ENCODE measurements at places on chromosomes 12 and 14.

GRCh38 chr14:81784084-81784483 is 250.4 kb upstream of the SEL1L start:
- DNase-seq = no peak

DNA sequence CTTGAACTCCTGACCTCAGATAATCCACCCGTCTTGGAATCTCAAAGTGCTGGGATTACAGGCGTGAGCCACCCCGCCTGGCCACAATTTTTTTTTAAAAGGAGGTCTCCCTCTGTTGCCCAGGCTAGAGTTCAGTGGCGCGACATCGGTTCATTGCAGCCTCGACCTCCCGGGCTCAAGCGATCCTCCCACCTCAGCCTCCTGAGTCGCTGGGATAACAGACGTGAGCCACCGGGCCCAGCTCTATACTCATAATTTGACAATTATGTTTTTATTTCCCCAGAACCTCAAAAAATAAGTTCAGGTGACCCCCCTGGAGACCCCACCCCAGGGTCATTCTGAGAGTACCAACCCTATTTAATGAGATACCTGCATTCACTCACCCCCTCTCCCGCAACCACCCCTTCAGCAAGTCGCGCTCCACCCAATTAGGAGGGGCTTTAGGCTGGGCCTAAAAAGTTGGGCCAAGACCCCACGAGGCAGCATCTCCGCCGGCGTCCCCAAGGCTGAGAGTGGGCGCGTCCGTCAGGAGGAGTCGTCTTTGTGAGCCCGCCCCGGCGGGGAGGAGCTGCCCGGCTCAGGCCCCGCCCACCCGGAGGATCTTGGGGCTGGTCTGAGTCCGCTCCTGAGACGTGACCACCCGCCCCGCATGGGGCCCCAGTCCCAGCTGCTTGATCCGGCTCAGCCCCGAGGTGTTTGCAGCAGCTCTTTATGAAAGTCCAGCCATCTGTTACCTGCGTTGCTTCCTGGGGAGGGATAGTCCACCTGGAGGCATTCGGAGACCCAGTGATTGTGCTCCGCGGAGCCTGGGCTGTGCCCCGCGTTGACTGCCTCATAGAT is at the start of gene ANKRD33:
Gene ANKRD33 (plus strand): TSS at position 628 of the 840 bp plus-strand sequence. CDS start 84 bp downstream, at position 712.
- DNase-seq = no peak

DNA sequence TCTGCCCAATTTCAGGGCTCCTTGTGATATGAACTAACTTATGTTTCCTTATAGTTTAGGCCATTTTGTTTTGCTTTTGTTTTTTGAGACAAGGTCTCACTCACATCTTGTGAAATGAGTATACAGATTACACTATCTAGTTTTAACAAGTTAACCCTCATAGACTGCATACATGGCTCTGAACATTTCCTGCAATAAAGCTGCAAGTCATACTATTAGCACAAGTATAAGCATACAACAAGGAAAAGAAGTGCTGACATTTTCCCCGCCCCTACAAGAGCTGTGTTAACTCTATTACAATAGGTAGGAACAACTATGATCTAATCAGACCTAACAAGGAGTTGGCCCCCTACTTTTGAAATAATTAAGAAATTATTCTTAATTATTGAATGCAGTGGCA is 35.9 kb downstream of the CCDC177 start:
- no peak for DNase-seq

GRCh38 chr12:42097971-42098370 is 46.7 kb downstream of the GXYLT1 start:
- no peak for DNase-seq

DNA sequence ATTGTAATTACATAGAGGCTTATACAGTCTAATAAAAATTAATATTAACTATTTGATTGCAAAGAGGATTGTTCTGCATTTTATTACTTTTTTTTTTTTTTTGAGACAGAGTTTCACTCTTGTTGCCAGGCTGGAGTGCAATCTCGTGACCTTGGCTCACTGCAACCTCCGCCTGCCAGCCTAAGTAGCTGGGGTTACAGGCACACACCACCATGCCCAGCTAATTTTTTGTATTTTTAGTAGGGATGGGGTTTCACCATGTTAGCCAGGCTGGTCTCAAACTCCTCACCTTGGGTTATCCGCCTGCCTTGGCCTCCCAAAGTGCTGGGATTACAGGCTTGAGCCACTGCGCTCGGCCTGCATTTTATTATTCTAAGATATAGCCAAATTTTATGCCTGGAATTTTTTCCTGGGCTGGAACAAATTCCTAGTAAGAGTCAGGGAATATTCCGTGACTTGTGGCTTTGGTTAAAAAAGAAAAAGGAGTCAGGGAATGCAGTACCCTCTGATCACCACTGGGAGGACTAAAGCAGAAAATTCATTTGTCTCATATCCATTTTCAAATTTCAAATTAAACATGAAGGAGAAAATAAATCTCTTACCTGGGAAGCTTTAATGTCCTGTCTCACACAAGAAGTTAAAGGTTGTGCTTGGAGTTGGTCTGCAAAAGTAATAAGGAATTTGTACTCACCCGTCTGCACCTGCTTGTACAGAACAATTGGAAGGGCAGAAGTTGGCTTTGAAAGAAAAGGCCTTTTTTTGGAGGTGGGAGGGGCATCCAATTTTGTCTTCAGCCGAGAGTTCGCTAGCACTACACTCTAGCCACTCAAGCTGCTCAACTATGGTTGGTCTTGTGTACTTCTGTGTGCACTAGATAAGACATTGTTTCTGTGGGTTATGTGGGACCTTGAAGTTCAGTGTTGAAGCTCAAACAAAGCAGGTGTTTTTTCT is 8.7 kb downstream of the MARK3 start:
- no peak for DNase-seq

- DNase-seq = no peak
Measured at GRCh38 chr12:98893675-98894411, 248.8 kb downstream of the APAF1 start.

DNA sequence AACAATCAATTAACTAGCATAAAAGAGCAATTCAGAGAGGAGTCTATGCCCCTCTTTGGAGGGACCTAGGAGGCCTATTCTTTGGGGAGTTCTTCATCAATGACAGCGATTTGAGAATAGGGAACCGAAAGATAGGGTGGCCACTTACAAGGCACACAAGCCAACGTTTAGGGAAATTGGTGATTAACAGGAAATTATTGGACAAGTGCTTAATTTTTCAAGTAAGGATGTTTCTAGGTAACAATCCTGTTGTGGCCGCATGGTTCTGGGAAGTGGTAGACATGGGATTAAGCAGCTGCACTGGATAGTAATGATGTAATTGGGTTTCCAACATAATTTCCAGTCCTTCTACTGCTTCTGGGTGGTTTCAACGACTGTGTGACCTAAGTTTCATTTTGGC is 83.2 kb downstream of the HMGA2 start:
- no peak for DNase-seq

GRCh38 chr12:115630136-115630535 is 647.4 kb downstream of the MED13L start:
- DNase-seq = no peak

- DNase-seq = no peak
Measured at GRCh38 chr12:19312637-19313036, 126.7 kb upstream of the AEBP2 start.

DNA sequence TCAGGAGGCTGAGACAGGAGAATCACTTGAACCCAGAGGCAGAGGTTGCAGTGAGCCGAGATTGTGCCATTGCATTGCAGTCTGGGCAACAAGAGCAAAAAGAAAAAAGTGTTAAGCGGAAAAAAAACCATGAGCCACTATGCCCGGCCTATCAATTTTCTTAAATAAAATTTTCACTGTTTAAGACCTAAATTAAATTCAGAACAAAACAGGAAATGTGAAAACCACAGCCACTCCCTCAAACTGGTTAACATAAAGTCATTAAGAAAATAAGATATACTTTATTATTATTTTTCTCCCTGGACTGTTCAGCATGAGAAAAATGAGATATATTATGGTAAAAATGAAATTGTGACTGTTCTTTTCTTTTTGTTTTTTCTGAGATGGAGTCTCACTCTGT is 44.6 kb upstream of the GCH1 start:
- no peak for DNase-seq

DNA sequence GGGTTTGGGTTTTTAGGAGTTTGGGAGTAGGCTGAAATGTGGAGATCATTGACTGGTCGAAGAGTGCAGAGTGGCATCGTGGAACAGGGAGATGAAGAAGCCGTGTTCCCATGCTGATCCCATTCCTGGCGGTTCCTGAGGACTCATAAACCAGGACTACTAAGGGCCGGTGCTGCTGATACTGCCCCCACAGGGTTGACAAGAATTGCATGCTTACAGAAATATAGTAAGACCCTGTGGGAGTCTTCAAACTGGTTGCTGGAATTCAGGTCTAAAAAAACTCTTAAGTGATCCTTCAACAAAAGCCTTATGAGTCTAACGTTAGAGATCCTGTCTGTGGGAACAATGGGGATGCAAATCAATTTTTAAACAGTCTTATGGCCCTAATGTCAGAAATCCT is 64.0 kb upstream of the ARHGAP5 start:
- no peak for DNase-seq

GRCh38 chr12:95549392-95550084 is 1.7 kb downstream of the USP44 start:
- DNase-seq = no peak

GRCh38 chr12:132639956-132640520 is 21.5 kb downstream of the P2RX2 start:
- DNase-seq = no peak

- DNase-seq = no peak
Measured at GRCh38 chr12:92445253-92446082, 257.3 kb upstream of the PLEKHG7 start.

DNA sequence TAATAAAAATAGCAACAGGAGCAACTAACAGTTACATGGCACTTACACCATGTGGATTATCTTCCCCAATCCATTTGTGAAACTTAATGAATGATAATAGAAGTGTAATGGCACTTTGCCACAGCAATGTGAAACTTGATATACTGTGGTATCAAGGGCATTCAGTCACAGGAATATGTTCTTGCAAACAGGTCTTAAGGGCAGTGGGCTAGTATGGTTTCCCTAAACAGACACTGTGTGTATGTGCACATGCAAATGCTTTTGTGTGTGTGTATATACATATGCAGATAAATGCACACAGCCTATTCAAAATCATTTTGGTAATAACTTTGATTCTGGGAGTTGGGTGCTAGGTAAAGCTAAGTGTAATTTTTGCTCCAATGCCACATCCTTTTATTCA is 26.2 kb upstream of the ARHGAP5 start:
- DNase-seq = no peak

DNA sequence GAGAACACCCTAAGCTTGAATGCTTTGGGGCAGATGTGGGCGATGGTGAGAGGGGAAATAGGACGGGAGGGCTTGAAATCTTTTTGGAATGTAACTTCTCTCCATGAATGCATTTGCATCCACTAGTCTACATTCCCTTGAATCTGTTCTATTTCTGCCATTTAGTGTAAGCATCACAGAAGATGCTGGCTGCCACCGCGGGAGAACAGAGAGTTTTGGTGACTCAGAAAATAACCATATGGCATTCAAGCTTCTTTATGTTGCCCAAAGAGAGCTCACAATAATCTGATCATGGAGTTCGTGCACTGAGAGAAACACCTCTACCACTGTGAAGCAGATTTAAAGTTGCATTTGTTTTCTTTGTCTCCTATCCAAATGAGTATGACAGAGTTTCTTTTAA is 52.6 kb upstream of the OTX2 start:
- no peak for DNase-seq

GRCh38 chr14:105888784-105889665 is 362.6 kb downstream of the TMEM121 start:
- DNase-seq = peak; percentile 88

DNA sequence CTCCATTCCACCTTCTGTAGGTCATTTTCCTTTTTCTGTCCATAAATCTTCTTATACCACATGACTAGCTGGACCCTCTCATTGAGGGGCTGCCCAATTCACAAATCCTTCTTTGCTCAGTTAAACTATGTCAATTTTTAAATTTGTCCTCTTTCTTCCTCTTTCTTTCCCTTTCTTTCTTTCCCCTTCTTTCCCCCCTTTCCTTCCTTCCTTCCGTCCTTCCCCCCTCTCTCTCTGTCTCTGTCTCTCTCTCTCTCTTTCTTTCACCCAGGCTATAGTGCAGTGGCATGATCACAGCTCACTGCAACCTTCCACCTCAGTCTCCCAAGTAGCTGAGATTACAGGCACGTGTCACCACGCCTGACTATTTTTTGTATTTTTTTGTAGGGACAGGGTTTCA is 47.1 kb upstream of the TMEM263 start:
- DNase-seq = no peak

GRCh38 chr12:88247241-88247643 is 105.1 kb downstream of the TMTC3 start:
- no peak for DNase-seq

DNA sequence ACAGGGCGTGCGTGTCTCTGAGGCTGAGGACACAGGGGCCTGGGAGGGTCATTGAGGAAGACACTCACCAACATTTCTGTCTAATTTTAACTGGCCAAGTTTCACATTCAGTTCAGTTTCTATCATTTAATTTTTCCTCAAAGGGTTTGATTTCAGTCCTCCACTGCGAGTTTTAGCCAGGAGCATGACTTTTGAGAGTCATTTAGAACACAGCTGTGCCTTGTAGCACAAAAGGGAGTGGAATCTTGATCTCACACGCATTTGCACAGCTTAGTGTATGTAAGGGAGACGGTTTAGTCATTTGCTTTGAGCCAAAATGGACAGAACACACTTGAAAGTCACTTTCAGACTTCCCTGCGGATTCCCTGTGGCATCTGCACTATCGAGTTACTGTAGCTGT is 1090.8 kb downstream of the BCL11B start:
- DNase-seq = peak; percentile 11

DNA sequence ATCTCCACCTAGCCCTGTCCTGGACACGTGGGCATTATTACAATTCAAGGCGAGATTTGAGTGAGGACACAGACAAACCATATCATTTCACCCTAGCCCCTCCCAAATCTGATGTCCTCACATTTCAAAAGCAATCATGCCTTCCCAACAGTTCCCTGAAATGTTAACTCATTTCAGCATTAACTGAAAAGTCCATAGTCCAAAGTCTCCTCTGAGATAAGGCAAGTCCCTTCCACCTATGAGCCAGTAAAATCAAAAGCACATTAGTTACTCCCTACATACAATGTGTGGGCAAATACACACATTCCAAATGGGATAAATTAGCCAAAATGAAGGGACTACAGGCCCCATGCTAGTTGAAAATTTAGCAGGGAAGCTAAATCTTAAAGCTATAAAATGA is 546.0 kb upstream of the LMO3 start:
- no peak for DNase-seq

GRCh38 chr14:29123017-29123416 is 356.4 kb downstream of the FOXG1 start:
- no peak for DNase-seq

DNA sequence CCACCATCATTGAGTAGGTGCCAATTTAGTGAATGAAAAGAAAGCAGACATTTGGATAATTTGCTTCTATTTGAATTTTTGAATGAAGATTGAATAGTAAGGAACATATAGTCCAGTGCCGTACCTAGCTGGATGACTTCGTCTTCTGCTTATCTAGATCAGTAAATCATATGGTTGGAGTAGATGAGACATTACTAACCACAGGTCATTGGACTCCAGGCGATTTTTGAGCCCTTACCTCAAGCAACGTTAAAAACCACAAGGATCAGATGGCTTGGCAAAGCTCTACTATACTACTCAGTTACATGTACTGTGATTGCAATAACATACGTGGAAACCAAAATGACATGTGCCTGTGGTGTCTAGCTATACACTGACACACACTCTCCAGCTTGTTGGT is 1.7 kb upstream of the SPATS2 start:
- DNase-seq = no peak

All from vagina (tissue), 2 donors.